ENCODE measurements at places on chromosomes 7 and 10.
A peak's percentile ranks its signal among the peaks of the same experiment; 100 is the strongest.

DNA sequence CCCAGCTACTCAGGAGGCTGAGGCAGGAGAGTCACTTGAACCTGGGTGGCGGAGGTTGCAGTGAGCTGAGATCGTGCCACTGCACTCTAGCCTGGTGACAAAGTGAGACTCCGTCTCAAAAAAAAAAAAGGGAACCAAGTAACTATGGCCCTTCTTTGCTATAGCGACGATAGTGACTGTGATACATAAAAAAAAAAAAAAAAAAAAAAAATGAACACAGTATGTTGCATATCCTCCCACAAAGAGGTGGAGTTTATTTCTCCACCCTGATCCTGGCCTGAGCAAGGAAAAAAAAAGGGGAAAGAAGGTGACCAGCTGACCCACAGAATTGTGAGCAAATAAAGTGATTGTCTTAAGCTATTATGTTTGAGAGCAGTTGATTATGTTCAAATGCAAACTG lies 42.3 kb upstream of the STEAP1B start:
- no peak for DNase-seq

DNA sequence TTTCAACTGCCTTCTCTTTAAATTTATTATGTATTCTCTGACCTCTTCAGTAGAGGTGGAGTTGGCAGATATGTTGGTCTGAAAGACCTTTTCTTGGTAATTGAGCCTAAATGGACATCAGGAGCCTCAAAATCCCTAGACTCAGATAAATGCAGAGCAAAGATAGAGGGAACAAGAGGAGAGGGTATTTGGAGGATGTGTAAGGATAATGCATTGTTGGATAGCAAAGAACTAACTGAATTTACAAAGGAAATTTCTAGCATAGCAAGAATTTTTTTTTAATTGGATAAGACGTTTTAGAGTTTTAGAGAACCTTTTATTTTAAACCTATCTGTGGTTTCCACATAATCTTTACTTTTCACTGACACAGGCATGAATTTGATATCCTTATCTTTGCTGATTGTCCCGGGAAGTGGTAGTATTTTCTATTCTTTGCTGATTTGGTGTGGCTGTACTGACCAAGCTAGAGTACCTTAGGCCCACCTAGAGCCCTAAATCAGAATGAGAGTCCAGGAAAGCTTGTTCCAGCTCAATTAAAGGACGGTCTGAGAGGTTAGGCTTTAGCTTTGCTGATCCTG lies 91.3 kb downstream of the NRF1 start:
- no peak for DNase-seq

- no peak for DNase-seq
These were observed 87.0 kb downstream of the ALOX5 start for GRCh38 chr10:45461034-45461433.

- DNase-seq = no peak
These were observed 37.4 kb downstream of the ZNRF2 start for GRCh38 chr7:30321882-30322192.

GRCh38 chr10:48725708-48726107 lies 41.0 kb downstream of the WDFY4 start:
- no peak for DNase-seq

GRCh38 chr10:14953424-14954000 lies 384 bp downstream of the DCLRE1C start:
- no peak for DNase-seq

DNA sequence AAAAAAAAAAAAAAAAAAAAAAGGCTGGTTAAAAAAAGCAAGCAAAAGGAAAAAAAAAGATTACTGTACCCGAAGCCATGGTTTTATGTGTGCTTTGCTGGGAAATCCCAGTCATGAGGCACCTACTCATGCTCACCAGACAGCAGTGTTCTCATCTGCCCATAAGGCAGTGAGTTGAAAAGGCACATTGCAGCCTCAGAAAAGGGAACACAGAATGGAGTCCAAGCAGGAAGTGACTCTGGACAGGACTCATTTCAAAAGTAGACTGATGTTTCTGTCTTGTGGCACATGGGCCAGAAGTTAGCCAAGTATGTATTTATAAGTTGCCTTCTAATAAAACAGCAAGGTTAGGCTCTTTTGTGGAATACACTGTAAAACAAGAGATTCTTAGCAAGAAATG lies 40.2 kb downstream of the PDSS1 start:
- no peak for DNase-seq

DNA sequence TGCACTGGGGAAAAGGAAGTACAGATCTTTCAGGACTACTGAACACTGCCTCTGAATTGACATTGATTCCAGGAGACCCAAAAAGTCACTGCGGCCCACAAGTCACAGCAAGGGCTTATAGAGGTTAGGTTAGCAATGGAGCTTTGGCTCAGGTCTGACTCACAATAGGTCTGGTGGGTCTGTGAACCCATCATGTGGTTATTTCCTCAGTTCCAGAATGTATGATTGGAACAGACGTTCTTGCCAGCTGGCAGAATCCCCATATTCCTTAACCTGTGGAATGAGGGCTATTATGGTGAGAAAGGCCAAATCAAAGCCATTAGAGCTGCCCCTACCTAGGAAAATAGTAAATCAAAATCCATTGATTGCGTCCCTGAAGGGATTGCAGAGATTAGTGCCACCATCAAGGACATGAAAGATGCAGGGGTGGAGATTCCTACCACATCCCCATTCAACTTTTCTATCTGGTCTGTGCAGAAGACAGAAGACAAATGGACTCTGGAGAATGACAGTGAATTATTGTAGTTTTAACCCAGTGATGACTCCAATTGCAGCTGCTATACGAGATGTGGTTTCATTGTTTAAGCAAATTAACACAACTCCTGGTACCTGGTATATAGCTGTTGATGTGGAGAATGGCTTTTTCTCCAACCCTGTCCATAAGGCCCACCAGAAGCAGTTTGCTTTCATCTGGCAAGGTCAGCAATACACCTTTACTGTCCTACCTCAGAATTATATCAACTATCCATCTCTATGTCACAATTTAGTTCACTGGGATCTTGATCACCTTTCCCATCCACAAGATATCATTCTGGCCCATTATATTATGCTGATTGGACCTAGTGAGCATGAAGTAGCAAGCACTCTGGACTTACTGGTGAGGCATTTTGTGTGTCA lies 44.5 kb upstream of the PIK3CG start:
- DNase-seq = no peak

GRCh38 chr7:47897831-47898230 lies 50.4 kb downstream of the PKD1L1 start:
- no peak for DNase-seq

DNA sequence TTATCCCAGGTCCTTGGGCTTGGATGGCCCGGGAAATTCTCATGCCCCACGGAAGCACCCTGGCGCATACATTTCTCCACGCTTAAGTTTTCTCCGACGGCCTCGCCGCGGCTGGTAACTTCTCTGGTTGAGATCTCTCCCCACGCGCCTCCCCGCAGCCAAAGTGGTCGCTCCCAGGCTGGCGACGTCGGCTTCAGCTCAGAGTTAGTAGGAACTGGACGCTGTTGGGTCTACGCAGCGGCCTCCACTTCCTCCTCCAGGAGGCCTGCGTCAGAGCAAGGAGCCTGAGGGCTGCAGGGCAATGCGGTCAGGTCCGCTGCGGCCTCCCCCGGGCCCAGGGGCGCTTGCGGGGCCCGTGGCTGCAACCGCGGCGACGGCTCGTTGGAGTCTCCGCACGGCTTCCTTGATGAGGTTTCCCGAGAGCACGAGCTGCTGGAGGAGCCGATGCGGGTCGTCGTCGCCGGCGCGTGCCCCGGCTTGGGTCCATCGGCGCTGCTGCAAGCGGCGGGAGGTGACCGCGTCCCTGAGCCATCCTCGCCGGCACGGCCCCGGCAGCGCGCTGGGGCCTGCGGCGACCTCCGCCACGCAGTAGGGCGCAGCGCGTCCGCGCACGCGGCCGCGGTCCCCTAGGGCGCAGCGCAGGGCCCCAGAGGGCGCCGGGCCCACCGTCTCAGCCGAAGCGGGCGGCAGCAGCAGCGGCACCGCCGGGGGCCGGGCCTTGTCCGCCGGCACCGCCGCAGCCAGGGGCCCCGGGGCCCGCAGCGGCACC lies 744 bp downstream of the FRAT2 start:
- no peak for DNase-seq

- peak; percentile 2 for DNase-seq
These were observed 711 bp downstream of the KIF20B start for GRCh38 chr10:89702121-89702480.

DNA sequence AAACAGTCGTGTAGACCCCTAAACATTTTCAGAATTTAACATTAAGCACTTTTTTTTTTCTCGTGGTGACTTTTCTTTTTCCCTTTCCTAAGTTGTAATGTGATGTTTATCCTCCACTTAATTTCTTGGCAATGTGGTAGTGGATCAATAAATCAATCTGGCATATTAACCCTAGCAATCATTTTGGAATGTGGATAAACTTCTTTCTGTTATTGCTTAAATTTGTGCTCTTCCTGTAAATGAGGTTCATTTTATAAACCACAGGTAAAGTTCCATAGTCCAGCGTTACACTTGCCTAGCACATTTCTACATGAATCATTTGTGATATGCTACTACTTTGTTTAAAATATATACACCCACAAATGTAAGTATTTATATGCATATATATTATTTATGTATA lies 247.4 kb upstream of the ETV1 start:
- no peak for DNase-seq

- DNase-seq = no peak
These were observed 148.1 kb downstream of the SLC25A13 start for GRCh38 chr7:96173781-96174180.

- DNase-seq = no peak
These were observed 201.7 kb upstream of the ADARB2 start for GRCh38 chr10:1939016-1939415.

DNA sequence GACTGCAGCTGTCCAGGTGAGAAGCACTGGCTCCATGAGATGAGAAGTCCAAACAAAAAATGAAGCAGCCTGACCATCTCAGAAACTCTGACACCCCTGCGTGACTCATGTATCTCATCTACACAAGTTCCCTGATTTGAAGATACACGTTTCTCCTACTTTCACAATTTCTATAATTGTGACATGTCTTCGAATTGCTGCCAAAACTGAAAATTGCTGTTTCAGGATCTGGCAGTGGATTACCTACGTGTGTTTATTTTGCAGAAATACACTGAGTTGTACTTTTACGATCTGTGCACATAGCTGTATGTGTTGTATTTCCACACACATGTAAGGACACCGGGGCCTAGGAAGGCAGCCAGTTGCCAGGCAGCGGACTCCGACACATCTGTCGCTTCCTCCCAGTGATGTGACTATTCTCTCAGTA lies 53.2 kb downstream of the LARP4B start:
- no peak for DNase-seq

- no peak for DNase-seq
These were observed 13.2 kb downstream of the OSBPL3 start for GRCh38 chr7:24966802-24967201.

- DNase-seq = no peak
These were observed 34.1 kb upstream of the TSPAN33 start for GRCh38 chr7:129110258-129110981.

DNA sequence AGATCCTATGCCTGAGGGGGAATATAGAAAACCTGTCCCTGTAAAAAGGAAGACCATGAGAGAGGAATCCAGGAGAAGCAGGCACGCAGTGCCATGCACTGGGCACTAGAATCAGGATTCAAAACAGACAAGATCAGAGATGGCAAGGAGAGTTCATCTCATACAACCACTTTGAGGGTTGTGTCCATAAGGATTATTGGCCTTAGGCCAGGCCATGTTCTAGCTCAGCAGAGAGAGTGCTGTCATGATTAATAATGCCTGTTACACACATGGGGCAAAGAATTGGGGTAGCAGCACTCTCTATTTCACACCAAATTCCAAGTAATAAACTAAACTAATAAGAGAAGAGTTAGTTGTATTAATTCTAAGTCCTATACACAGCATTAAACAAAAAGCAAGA lies 29.1 kb downstream of the EZH2 start:
- no peak for DNase-seq

DNA sequence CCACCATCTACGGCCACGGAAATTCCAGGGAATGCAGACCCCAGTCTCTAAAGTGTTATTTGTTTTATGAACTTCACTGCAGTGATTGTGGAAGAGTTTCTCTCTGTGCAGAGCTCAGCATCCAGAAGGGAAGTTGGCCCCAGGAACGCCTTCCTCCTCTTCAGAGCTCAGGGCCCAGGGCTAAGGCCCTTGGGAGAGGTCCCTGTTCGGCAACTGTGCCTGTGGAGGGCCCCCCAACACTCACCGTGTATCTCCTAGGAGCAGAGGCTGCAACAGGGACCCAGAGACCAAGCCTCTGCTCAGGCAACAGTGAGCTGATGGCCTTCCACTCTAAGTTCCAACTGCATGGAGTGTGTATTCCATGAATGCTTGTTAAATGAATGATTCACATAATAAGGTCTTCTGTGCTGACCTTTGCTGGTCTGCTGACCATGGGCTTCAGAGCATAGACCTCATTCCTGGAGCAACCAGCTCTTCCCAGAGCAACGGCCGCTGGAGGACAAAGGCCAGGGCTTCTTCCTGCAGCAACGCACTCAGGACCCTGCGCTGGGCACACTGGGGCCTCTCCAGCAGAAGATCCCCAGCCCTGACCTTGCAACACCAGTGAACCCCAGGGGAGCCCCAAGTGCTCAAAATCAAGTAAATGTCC lies 7.7 kb downstream of the DIP2C start:
- DNase-seq = no peak

DNA sequence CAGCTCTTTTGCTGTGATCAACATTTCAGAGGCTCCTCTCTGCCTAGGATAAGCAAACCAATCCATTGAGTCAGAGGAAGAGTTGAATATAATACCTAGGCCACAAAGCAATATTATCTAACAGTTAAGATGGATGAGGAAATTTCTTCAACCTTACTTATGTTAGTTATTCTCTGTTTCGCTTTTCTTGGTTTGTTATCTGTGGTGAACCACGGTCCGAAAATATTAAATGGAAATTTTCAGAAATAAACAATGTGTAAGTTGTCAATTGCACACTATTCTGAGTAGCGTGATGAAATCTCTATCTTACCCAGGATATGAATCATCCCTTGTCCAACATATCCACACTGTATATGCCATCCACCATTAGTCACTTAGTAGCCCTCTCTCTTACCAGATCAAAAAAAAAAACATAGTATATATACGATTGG lies 1.5 kb upstream of the HTR7 start:
- no peak for DNase-seq

DNA sequence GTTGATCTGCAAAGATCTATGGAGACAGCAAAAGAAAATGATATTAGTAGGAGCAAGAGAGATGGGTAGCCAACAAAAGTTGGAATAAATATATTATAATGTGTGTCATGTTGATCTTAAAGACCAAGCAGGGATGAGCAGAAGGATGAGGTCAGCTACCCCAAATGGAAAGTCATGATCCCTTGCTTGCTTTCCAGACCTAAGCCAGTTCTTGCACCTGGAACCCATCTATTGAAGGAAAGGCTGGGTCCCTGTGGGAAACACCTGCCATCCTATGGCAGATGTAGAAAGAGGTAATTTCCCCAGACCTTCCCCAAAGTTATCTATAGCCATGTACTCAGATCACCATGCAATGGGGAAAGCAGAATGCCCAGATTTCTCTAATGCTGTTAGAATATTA lies 52.5 kb downstream of the LYZL2 start:
- no peak for DNase-seq

- peak; percentile 50 for DNase-seq
These were observed 3.0 kb upstream of the DLX5 start for GRCh38 chr7:97027427-97028234.
